Glutamatergic neuron (in vitro differentiated cells): ENCODE measurements at places on chromosomes 6 and 20. TPM values are rescaled to one million over a fixed set of nuclear protein-coding genes. Genes with fewer than 3 reads are reported as not detected.

GRCh38 chr6:100382031-100382430 is 82.7 kb downstream of the SIM1 start:
- no peak for DNase-seq

DNA sequence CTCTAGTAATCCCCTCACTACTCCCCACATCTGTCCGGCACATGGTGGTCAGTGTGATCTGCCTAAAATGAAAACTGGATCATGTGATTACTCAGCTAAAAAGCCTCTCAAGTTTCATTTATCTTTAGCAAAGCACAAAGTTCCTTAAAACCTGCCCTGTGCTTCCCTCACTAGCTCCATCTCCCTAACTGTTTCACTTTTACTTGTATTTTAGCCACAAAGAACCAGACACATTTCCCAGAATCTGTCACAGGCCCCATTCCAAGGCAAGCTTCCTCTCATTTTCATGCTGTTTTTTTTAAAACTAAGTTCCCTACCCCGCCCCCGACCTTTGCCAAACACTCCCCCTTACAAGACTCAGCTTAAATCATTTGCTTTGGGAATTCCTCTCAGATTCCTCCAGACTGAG is 8.9 kb upstream of the IGF2R start:
- no peak for DNase-seq

DNA sequence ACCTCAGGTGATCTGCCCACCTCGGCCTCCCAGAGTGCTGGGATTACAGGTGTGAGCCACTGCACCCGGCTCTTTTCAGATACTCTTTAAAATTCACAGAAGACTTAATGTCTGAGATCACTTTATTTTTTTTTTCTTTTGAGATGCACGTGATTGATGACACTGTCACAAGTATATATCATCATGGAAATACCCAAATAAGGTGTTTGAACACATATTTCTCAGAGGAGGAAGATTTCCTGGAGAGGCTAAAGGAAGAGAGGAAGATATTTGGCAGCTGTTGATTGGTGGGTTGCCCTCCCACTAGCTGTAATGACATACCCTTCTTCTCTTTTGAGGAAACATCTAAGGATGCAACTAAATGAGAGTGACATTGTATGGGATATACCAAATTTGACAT is 225.9 kb upstream of the CITED2 start:
- DNase-seq: no peak

DNA sequence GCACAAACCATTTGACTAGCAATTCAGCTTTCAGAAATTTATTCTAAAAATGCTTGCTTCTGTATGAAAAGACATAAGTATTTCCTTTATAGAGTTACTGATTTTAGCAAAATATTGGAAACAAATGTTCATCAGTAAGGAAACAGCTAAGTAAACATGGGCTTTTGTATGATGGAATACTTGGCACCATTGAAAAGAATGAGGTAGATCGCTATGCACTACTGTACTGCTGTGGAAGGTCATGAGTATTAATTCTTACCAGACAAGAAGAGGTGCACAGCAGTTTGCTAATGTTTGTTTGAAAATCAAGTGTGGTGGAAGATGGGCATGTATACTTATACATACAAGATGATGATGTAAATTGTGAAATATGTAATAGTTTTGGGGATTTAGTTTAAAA is 73.0 kb downstream of the FARS2 start:
- no peak for DNase-seq

GRCh38 chr6:69994251-69994650 is 127.9 kb downstream of the COL19A1 start:
- no peak for DNase-seq

DNA sequence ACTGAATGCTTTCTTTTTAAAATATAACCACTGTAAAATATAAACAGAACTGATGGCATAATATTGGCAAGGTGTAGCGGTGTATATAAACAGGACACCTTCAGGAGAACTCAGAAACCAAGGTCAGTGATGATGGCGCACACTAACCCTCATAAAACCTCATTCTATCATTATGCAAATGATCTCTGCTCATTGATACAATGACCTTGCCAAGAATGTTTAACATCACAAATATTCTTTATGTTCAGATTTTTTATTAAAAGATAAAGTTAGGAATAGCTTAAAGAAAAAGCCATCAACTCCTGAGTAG is 48.6 kb upstream of the DST start:
- DNase-seq: no peak

- DNase-seq: no peak
These were observed 4.4 kb downstream of the GSS start for GRCh38 chr20:34951252-34951651.

GRCh38 chr6:101236709-101237108 is 156.8 kb upstream of the GRIK2 start:
- no peak for DNase-seq

GRCh38 chr6:108236791-108237190 is 24.0 kb downstream of the SNX3 start:
- no peak for DNase-seq

GRCh38 chr6:26437550-26437949 is 2.8 kb upstream of the BTN3A3 start:
- DNase-seq: no peak

DNA sequence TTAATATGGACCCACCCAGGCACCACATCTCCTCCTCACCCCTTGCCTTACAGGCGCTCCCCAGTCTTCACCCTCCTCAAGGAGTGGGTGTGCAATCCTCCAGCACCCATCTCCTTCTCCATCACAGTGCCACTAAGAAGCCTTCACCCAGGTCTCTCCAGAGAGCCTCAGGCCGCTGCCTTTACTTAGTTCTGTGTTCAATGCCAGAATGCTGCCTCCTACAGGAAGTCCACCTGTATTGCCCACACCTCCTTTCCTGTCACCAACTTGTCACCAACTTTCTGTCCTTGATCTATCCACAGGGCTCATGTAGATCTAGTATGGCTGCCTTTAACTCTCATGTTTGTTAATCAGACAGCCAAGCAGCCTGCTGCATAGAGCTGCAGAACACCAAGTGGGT is 586 bp upstream of the LST1 start:
- no peak for DNase-seq

- peak; percentile 68 for DNase-seq
These were observed 265.2 kb upstream of the RIN2 start for GRCh38 chr20:19492687-19493336.

The MYCT1 gene
- total RNA-seq: not detected

The MEA1 gene
- 42.7 TPM for total RNA-seq

The ASXL1 gene
- 85.1 TPM for total RNA-seq

The GHRH gene
- not detected for total RNA-seq
